NCI-H1436 treated with DMSO at 0.1 percent for 48 hours (cell line): ENCODE measurements at places on chromosomes 2 and 18.

GRCh38 chr18:42330296-42330695 is 375.3 kb downstream of the PIK3C3 start:
- DNase-seq, result no peak

GRCh38 chr2:33033606-33034081 is 86.9 kb downstream of the LTBP1 start:
- no peak for DNase-seq

DNA sequence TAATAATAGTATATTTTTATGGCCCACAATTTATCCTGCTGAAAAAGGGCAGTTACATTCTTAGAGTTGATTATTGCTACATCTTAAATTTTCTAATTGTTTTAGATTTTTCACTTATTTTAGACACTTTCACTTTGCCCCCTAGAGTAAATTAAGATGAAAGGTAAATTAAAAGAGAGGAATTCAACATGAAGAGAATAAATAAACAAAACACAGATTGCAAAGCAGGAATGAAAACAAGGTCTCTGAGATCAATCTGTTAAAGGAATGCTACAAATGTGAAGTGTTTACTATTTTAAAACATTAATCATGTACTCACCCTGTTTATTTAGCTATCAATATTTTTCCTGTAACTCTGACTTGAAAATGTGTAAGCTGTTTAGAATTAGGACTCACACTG is 113.5 kb upstream of the ETAA1 start:
- DNase-seq, result no peak

- DNase-seq, result no peak
Measured at GRCh38 chr2:44945676-44946371, 4.3 kb downstream of the SIX3 start.

DNA sequence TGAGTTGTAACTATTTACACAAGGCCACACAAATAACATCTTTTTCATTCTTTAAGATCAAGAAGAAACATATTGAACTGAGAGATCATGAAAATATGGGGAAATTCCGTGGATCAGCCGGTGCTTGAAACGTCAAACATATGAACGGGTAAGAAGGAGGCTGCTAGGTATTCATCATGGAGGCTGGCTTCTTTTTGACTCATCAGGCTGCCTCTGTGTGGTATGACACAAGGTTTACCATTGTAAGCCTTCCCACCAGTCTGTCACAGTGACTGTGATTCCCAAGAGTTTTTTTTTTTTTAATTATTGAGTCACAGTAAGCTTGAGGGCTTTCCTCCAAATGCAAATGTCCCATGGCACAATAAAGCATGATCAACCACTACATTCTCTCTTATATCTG is 506.9 kb downstream of the BCL11A start:
- DNase-seq, result no peak

DNA sequence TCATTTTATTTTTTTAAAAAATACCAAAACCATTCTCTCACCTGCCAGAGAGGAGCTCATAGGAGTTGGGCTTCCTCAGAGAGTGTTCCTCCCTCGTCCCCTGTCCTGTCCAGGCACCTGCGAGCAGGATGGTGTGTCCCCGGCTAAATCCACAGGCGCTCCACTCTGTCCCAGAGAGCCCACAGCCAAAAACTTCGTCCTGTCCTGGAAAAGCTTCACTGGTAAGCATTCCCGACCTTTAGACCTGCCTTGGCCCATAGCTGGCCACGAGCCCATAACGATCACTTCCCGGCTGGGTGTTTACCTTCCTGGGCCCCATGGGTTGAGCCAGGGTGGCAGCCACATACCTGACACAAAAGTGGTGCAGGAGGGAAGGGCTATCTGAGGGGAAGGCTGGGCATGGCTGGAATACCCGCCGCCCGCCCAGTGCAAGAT is at the start of gene NGEF:
TSS of gene NGEF (minus strand) at position 230 of the 435 bp plus-strand sequence. CDS start 38,366 bp downstream, outside the sequence.
- DNase-seq, result no peak

DNA sequence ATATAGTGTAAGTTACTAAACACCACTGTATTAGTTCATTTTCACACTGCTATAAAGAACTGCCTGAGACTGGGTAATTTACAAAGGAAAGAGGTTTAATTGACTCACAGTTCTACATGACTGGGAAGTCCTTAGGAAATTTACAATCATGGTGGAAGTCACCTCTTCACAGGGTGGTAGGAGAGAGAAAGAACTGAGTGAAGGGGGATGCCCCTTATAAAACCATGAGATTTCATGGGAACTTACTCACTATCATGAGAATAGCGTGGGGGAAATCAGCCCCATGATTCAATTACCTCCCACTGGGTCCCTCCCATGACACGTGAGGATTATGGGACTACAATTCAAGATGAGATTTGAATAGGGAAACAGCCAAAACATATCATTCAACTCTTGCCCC is 618.0 kb downstream of the NYAP2 start:
- no peak for DNase-seq

- no peak for DNase-seq
Measured at GRCh38 chr2:71379086-71379485, 47.5 kb downstream of the ZNF638 start.

- no peak for DNase-seq
Measured at GRCh38 chr2:133498662-133499585, 69.3 kb downstream of the NCKAP5 start.

GRCh38 chr2:241391892-241392665 is 36.0 kb downstream of the FARP2 start:
- no peak for DNase-seq

DNA sequence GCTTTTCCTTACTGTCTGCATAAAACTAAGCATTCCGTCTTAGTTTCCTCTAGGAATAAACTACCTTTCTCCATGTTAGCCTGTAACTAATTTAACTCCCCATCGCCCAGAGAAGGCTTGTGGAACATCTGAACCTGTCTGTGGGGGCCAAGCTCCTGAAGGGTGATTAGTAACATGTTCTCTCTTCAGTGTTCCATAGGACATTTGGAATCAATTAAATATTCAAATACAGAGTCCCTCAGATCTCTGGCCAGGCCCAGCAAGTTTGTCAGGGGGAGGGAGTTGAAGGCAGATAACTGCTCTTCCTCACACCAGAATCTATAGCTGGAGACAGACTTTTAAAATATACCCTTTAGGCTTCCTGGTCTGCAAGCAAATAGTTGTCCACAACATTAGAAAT is 8.8 kb downstream of the RDH14 start:
- DNase-seq, result no peak

DNA sequence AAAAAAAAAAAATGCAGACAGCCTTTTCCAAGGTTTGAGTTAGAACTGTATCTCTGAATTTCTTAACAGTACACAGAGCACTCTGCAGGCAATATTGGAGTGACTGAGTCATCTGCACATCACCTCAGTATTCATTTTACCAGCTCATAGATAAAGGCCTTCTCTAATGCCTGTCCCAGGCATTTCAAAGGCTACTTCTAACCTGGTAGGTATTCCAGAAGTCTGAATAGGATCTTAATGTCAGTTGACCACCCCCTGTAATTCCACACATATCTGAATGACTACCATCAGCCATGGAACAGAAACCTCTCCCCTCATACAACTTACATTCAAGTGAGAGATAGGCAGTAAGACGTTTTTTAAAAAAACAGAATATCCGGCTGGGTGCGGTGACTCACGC is 9.0 kb downstream of the METTL21A start:
- no peak for DNase-seq

GRCh38 chr2:202542142-202542541 is 92.6 kb upstream of the FAM117B start:
- no peak for DNase-seq

- no peak for DNase-seq
Measured at GRCh38 chr2:220458051-220458450, 830.6 kb downstream of the SLC4A3 start.

- DNase-seq, result no peak
Measured at GRCh38 chr2:65605743-65606058, 173.3 kb upstream of the SPRED2 start.

GRCh38 chr2:241273210-241274020 is 42.1 kb downstream of the HDLBP start:
- no peak for DNase-seq

GRCh38 chr2:165573534-165574461 is 104.3 kb downstream of the CSRNP3 start:
- DNase-seq, result peak; percentile 70

- DNase-seq, result no peak
Measured at GRCh38 chr18:23682045-23682444, 7.2 kb upstream of the LAMA3 start.

DNA sequence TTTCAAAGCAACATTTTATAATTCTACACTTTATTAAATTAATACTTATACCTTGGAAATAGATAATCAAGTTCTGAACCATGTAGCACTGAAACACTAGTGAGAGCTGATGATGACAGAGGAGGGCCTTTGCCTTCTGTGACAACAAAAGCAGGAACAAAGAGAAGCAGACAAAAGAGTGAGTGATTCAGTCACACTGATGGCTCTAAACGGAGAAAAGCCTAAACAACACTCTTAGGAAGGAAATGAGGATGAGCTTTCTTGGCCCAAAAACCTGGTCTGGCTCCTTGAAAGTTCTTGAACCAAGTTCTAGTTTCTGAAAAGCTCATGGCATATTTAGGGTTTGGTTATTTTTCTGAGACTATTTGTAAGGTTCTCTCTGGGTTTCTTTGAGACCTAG is 271.9 kb downstream of the DPP10 start:
- DNase-seq, result no peak

DNA sequence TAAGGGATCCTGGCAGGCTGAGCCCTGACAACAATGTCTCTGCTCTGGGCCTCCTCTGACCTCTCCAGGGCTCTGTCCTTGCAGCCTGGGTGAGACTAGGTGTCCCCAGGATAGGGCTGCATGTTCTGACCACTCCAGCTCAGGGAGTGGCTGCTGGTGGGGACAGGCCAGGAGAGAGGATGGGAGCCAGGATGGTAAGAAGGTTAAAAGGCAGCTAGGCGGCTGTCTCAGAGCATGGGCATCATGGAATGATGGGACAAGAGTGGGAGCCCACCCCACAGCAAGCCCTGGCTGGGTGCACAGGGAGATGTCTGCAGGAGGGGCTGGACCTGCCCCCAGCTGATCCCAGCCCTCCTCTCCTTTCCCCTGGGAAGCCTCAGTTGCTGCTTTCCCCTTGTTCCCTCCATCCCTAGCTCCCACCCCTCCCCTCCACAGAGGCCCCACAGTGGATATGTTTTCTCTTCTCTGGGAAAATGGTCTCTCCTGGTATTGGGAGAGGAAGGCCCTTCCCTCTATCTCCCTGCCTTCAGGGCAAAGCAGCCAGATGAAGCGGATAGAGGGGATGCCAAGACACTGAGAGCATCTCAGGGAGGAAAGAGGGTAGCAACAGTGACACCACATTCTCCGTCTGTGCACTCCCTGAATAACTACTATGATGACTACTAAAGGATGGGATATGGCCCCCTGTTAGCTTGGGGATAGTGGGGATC is 334.3 kb downstream of the DYSF start:
- DNase-seq, result no peak

DNA sequence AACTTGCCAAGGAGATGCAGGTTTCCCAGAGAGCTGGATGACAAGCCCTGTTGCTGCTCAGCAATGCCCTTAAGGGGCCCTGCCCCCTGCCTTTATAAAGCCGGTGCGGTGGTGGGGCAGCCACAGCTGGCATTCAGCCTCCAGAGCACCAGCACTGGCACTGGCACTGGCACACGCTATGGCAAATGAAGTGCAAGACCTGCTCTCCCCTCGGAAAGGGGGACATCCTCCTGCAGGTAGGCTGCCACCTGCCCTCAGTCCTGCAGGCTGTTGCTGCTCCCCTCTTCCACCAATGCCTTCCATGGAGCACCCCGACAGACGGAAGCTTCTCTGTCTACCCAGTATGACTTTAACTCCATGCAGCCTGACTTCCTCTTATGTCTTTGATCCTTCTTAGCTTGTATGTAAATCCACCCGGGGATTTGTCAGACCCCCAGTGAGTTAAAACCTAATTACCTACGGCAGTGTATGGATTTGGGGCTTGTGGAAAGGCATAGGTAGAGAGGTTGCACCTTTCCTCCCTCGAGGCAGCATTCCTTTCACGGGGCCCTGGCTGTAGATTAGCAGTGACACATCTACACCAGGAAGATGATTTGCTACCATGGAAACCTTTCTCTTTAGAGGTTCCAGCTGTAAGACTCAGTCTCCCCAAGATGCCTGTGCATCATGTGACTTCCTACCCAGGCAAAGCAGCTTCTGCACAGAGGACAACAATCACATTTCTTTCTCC is at the start of gene DAPL1:
TSS of gene DAPL1 (plus strand) at position 123 of the 730 bp plus-strand sequence. CDS start at position 179, 56 bp downstream.
- DNase-seq, result no peak

- no peak for DNase-seq
Measured at GRCh38 chr2:197152451-197153228, 157.9 kb downstream of the ANKRD44 start.

- DNase-seq, result no peak
Measured at GRCh38 chr2:192298664-192299063, 103.9 kb upstream of the TMEFF2 start.

DNA sequence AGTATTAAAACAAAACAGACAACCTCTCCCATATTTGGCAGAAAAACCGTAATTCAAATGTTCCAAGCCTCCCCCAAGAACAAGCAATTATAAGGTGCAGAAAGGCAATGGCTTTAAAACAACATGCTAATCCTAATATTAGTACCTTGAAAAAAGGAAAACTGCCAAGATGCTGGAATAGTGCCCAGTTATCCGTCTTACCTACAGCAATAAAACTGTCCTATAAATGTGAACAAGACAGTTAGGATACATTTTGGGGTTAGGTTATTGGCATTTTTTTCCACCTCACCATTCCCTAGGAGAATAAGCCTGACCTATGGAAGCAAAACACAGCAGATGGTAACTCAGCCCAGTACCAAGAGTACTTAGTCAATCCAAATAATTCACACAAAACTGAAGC is 83.2 kb downstream of the TCF4 start:
- no peak for DNase-seq

- no peak for DNase-seq
Measured at GRCh38 chr2:51224790-51225189, 192.9 kb upstream of the NRXN1 start.

- DNase-seq, result no peak
Measured at GRCh38 chr2:217858519-217859491, 144.0 kb downstream of the TNS1 start.

DNA sequence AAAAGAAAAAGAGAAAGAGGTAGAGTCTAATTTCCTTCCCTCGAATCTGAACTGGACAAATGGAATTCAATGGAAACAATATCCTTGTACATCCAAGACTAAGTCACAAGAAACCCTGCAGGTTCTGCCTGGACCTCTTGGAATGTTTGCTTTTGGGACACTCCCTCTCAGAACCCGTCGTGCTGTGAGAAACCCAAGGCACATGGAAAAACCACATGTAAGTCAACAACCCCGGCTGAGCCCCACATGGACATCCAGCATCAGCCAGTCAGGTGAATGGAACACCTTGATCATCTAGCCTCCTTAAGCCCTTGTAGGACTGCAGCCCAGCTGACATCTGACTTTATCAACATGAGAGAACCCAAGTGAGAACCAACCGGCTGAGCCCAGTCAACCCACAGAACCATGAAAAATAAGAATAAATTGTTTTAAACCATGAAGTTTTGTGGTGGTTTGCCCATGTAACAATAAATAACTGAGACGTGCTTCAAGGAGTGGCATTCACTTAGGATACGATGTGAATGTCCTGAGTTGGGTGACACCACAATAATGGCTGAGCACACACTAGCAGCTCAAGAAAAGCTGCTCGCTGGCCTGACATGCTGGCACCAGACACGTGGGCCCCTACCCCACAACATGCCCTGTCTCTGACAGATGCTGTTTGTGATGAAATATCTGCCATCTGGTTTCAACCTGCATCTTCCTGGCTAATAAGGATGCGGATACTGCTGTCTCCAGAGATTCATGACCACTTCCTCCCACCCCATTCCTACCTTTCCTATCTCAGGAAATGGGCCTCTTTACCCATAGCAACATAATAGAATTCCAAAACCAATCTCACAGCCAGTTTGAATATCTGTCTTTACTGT is 28.8 kb downstream of the PKDCC start:
- DNase-seq, result no peak

- DNase-seq, result no peak
Measured at GRCh38 chr2:232225429-232225828, 153.1 kb upstream of the ALPP start.
